ENCODE measurements at places on chromosomes 6 and 20. TPM values are rescaled to one million over a fixed set of nuclear protein-coding genes. Genes with fewer than 3 reads are reported as not detected.

MYMX gene
- not detected for total RNA-seq

EPB41L2 gene
- 6.8 TPM for total RNA-seq

RAET1L gene
- not detected for total RNA-seq

DNA sequence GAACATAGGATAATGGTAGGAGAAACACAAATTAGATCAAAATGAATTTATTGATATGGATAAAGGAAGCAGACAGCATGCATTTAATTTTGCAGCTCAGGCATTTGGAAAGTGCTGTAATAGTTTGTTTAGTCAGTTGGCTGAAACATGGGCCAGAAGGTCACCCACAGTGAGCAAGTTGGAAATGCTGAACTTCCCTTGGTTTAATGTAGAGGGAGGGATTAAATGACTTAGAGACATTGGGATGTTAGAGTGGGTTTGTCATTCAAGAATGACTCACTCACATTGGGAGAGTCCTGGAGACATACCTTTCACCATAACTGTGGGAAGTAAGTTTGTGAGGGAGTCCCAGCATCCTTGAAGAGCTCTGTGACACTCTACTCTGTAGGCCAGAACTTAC is 231.5 kb upstream of the PLCB4 start:
- no peak overlapping the region for H3K4me3 ChIP-seq
- H3K4me1 ChIP-seq = no peaks in the 10 kb centered on the region
- no peaks in the 10 kb centered on the region for H3K27me3 ChIP-seq
- DNase-seq = no peak
- H3K27ac ChIP-seq = no peak overlapping the region

DNA sequence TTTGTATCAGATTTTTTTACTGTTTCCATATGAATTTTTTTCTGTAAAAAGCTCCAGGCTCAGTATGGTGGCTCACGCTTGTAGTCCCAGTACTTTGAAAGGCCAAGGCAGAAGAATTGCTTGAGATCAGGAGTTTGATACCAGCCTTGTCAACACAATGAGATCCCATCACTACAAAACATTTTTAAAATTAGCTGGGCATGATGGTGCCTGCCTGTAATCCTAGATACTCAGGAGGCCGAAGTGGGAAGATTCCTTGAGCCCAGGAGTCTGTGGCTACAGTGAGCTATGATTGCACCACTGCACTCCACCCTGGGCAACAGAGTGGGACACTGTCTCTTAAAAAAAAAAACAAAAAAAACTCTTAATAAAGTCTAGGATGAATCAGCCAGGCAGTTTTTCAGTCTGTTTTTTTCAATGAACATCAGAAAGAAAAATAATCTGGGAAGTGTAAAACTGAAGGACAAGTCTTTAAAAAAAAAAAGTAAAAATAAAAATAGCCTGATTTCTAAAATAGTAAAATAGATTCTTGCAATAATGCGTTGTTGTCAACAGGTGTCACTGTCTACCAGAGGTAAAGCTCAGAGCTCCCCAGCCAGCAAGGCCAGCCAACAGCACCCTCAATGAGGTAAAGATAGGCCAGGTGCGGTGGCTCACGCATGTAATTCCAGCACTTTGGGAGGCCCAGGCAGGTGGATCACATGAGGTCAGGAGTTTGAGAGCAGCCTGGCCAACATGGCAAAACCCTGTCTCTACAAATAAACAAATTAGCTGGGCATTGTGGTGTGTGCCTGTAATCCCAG is 9.3 kb upstream of the ATG5 start:
- H3K27ac ChIP-seq = no peak overlapping the region
- H3K4me3 ChIP-seq = no peak overlapping the region
- H3K27me3 ChIP-seq = peaks cover 5% of the 10 kb centered on the region

- H3K4me1 ChIP-seq = no peaks in the 10 kb centered on the region
- H3K27me3 ChIP-seq = no peaks in the 10 kb centered on the region
- no peak overlapping the region for H3K4me3 ChIP-seq
- H3K27ac ChIP-seq = no peak overlapping the region
- no peaks in the 10 kb centered on the region for H3K36me3 ChIP-seq
These were observed 358.8 kb upstream of the JAG1 start for GRCh38 chr20:11032611-11033010.

DNA sequence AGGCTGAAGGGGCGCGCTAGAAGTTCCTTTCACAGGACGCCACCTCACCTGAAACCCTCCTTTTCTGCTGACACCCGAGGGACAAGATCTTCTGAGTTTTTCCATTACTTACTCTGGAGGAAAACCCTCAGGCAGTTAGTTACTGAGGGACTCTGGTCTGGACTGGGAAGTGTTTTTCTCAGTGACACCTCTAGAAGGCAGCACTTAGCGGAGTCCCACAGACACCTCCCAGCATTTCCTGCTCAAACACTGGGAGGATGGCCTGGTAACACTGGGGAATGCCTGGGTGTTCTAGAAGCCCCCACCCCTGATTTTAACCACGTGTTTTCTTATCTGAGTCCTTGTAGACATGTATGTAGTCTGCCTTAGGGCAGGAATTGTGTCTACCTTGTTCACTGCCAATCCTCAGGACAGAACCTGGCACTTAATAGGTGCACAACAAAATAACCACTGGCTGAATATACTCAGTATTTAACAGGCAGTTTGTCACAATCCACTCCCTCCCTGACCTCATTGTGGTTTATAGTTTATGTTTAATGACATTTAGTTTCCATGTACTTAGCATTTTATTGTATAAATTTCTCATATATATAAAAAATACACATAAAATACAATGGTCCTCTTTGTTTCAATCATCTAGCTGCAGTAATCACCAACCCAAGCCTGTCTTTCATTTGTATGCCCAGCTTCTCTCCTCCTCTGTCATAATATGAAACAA is 4.8 kb downstream of the GSTA3 start:
- H3K27ac ChIP-seq = no peak overlapping the region
- no peak overlapping the region for H3K4me3 ChIP-seq
- H3K4me1 ChIP-seq = no peaks in the 10 kb centered on the region
- no peaks in the 10 kb centered on the region for H3K36me3 ChIP-seq
- H3K27me3 ChIP-seq = peaks cover 2% of the 10 kb centered on the region

DNA sequence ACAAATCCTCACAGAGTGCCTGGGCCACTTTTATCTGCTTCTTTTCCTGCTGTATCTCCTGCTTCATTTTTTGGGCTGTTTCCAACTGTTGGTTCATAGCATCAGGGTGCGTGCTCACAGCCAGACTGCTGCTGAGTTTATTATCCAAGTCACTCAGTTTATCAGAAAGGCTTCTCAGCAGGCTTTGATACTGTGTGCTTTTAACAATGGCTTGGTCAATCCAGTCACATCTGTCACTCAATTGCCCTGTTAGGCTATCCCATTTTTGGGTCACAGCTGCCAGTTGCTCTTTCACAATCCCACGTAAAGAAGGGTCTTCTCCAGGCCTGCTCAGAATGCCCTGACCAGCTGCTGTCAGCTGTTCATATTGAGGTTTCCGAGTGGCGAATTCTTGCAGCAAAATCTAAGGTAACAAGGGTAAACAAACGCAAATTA is 87.2 kb downstream of the DST start:
- H3K4me3 ChIP-seq = no peak overlapping the region
- no peak for DNase-seq
- no peaks in the 10 kb centered on the region for H3K27me3 ChIP-seq

GRCh38 chr6:154249499-154250298 is 106.9 kb downstream of the IPCEF1 start:
- H3K27me3 ChIP-seq = no peaks in the 10 kb centered on the region
- peak overlapping the region; percentile 82 for H3K27ac ChIP-seq
- peak overlapping the region; percentile 2 for H3K4me3 ChIP-seq
- H3K36me3 ChIP-seq = no peaks in the 10 kb centered on the region
- peak; percentile 83 for DNase-seq

- no peak overlapping the region for H3K27ac ChIP-seq
- no peaks in the 10 kb centered on the region for H3K36me3 ChIP-seq
- no peaks in the 10 kb centered on the region for H3K27me3 ChIP-seq
These were observed 322.1 kb upstream of the NT5E start for GRCh38 chr6:85127696-85128243.
